Right cardiac atrium (tissue), 5 donors: ENCODE measurements at places on chromosomes 5 and 9. TPM values are rescaled to one million over a fixed set of nuclear protein-coding genes. Genes with fewer than 3 reads are reported as not detected.

HNRNPH1 gene
- total RNA-seq: 210 TPM

ZBTB5 gene
- total RNA-seq: 7.2 TPM

RNF183 gene
- total RNA-seq: not detected

- DNase-seq: peak; percentile 82
These were observed 28.4 kb upstream of the LTC4S start for GRCh38 chr5:179765400-179765799.

GRCh38 chr5:33827885-33828284, 63.9 kb downstream of the ADAMTS12 start:
- DNase-seq: no peak

GRCh38 chr9:110179734-110180133, 28.2 kb downstream of the C9orf152 start:
- no peak for DNase-seq

- no peak for DNase-seq
These were observed 136.2 kb downstream of the CDH6 start for GRCh38 chr5:31329715-31330114.
